Activated CD4-positive, alpha-beta T cell treated with anti-CD3 and anti-CD28 coated beads for 36 hours (primary cell): ENCODE measurements at places on chromosomes 12 and 14.

GRCh38 chr14:33674927-33675326 is 275.9 kb downstream of the EGLN3 start:
- DNase-seq: no peak

- no peak for DNase-seq
These were observed 72.1 kb upstream of the MANSC4 start for GRCh38 chr12:27852117-27852516.

DNA sequence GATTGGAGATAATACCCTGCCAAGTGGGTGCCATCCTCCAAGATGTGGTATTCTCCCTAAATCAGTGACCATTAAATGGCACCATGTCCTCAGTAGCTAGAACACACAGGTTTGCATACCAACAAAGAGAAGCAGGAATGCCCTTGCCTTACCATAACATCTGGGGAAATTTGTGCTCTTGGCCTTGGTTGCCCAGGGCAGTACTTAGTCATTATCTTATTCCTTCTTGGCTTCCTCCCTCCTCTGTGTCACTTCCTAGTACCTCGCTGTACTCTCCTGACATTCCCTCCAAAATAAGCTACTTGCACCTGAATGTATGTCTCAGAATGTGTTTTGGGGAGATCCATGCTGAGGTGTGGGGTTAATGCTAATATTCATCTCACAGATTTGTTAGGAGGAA is 43.4 kb downstream of the GPR65 start:
- no peak for DNase-seq

- DNase-seq: no peak
These were observed 6.6 kb upstream of the ACADS start for GRCh38 chr12:120719072-120719471.

DNA sequence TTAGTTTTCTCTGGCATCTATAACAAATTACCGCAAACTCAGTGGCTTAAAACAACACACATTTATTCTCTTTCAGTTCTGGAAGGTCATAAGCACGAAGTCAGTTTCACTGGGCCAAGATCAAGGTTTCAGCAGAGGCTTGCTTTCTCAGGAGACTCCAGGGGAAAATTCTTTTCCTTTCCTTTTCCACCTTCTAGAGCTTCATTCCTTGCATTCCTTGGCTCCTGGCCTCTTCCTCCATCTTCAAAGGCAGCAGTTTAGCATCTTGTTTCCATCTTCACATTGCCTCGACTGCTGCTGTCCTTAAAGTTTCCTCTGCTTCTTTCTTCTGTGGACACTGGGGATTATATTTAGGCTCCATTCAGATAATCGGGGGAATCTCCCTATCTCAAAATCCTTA is 106.1 kb downstream of the PDE3A start:
- no peak for DNase-seq
